Stimulated activated memory B cell treated with anti-CD40 and anti-IgM and Interleukin-4, amounts not matched to agents 10 μg/mL and 1 μg/mL and 100 μg/mL, for 72 hours (primary cell): ENCODE measurements at places on chromosomes 2 and 18.

DNA sequence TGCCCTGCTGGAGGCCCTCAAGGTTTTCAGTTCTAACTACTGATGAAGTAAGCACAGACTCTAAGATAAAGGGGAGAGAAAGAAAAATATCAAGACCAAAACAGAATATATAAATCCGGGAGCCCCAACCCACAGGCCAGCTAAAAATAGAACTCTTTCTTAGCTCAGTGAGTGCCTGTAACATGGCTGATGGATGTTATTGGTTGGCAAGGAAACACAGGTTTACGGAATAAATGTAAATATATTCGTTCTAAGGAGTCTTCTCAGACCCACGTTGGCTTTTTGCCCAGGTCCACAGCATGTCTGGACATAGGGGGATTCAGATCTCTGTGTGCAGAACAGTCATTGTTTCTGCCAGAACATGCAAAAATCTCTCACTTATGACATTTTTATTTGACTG, 139.0 kb upstream of the SERPINE2 start:
- ATAC-seq = no peak

DNA sequence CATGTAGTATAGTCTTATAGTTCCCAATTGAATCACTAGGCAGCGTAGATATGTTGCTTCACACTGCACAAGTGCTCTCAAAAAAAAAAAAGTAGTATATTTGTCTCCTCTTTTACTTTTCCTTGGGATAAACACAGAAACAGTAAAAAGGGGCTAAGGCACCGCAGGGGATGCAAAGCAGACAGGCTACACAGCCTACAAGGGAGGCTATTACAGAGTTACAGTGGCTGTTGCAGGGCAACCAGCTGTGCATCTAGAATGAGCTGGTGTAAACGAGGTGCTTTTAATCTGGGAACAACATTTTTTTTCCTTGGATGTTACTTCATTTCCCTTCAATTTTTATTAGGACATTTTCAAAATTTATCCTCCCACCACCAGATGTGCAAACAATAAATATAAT, 1934.7 kb upstream of the CELF4 start:
- ATAC-seq = no peak

DNA sequence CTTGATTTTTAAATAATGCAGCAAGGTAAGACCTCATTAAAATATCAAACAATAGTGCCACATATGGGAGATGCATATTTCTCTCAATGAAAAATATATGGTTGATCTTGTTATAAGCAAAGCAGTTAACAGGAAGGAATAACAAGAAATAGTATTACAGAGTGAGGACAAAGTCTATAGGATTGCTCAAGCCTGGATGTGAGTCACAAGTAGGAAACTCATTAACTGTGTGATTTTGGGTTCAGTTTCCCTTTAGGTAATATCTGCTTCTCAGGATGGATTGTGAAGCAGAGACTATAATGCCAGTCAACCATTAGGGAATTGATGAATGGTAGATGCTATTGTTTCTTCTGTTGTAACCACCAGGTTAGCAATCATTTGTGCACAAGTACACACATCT, 42.9 kb upstream of the SPHKAP start:
- ATAC-seq = no peak

GRCh38 chr2:10319892-10320574, 17.3 kb downstream of the HPCAL1 start:
- no peak for ATAC-seq

DNA sequence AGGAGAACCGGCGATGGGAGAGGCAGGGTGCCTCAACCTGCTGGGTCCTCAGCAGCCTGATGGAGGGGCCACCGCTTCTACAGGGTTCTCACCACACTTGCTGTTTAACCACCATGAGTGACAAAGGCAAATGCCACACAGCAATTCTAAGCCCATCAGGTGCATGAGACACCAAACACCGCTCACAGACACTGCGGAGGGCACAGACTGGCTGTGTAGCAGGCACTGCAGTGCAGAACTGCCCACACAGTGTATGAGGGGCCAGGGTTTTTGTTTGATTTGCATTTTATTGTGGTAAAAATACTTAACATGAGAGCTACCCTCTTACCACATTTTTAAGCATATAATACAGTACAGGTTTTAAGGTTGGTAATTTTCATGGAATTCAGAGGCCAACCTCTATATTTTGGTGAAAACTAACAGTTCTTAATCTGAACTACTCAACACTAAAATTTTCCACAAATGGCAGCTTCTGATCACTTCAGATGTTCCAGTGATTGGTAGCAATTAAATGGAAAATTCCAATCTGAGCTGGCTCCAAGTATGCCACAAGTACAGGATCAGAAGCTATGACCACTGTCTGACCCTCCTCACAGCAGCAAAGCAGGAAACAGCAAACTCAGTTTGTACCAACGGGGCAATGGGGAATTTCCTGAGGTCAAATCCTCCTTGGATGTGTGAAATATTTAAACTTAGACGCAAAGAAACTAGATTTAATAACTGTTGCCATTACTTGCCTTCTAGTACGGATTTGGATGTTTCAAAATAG, 67.7 kb downstream of the FAM210A start:
- no peak for ATAC-seq
